Hematopoietic multipotent progenitor cell (in vitro differentiated cells): ENCODE measurements at places on chromosomes 4 and X.

- no peak for DNase-seq
These were observed 29.9 kb upstream of the PROM1 start for GRCh38 chr4:16113741-16114140.

DNA sequence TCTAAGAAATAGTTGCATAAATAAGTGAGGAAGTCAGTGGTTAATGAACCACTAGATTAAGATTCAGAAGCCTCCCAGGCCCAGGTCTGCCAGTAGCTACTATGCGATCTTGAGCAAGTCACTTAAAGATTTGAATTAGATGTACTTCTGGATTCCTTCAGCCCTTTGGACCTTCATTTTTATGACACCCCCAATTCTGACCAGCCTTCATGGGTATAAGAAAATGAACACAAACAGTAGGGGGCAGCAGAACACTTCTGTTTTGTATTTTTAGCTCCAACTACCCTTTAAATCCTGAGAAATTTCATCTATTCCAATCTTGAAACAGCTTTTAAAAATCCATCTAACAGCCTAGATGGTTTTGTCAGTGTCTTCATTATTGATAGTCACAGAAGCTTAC, 19.0 kb downstream of the TMEM47 start:
- no peak for DNase-seq

GRCh38 chr4:168841672-168842019, 168.4 kb downstream of the CBR4 start:
- no peak for DNase-seq

- DNase-seq, result no peak
These were observed 77.6 kb downstream of the FAAH2 start for GRCh38 chrX:57364145-57364544.

DNA sequence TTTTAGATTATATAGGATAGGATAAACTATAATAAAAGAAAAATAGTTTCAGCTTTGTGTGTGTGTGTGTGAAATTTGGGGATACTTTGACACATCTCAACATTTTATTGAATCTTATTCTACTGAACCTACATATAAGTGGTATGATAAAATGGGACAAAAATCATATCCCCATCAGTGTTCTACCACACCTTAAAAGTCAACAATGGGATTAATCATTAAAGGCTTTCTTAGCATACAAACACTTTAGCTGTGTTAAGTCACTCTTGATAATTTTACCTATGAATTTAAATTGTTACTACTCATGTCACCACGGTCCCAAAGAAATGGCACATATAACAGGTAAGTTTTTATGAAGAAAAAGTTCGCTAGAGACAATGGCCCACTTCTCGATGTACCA, 37.7 kb upstream of the LRBA start:
- no peak for DNase-seq

- DNase-seq, result no peak
These were observed 98.5 kb upstream of the MAP3K15 start for GRCh38 chrX:19613645-19614323.

DNA sequence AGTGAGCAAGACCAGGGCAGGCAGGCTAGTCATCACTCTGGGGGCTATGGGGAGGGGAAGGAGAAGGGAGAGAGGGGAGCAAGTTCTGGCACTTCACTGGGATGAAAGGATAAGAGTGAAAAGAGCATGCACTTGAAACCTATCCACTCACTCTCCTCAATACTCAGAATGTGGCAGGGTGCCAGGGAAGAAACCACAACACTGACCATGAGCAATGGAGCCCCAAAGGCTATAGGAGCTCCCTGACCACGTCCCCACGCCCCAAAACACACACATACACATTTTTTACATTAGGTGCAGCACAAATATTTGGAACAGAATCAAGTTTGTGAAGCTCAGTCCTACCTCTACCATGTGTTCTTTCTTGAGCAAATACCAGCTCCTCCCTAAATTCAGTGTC, 132.2 kb downstream of the IDS start:
- DNase-seq, result no peak

- no peak for DNase-seq
These were observed 641.6 kb downstream of the ANKRD50 start for GRCh38 chr4:124070688-124071484.
